Fibroblast of the aortic adventitia (primary cell): ENCODE measurements at places on chromosomes 2 and 18.
A peak's percentile ranks its signal among the peaks of the same experiment; 100 is the strongest.

DNA sequence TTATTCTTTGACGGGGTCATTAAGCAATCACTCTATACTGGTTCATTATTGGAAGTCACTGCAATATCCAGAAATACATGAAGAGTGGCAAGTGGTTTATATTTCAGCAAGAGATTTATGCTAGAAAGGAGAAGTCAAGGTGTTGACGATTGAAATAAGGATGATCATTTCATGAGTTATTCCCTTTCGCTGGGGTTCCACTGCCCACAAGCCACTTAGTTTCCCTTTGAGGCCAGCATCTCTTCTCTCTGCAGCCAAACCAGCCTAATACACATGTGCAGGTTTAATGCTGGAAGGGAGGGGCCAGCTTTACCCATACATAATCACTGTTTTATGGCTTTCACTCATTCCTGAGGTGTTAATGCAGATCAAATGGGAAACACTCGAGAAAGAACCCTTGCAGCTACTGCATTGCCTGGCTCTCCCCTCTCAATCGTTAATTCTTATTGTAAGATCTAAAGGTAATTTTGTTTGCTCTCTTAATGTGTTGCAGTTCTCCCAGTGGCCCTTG is 108.4 kb downstream of the MEIS1 start:
- DNase-seq: no peak

DNA sequence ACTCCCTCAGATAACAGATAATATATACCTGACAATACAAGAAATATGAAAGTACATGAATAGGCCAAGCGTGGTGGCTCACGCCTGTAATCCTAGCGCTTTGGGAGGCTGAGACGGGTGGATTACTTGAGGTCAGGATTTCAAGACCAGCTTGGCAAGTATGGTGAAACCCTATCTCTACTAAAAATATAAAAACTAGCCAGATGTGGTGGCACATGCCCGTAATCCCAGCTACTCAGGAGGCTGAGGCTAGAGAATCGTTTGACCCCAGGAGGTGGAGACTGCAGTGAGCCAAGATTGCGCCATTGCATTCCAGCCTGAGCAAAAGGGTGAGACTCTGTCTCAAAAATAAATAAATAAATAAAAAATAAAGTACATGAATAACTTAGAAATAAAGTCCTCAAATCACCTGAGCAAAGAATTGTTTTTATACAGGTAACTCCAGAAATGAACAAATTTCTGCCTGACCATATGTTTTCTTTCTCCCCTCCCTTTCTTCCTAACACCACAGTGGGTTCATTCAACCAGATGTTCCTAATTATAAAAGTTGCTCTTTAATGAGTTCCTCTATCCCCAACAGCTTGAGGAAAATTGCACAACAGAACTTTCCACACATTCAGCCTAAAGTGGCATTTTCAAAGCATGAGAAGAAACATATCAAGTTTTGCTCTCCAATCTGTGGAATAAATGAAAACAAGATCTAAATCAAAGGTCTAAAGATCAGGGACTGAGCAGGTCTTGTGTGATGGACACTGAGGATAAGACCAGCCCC is 33.6 kb upstream of the AP1S3 start:
- DNase-seq: no peak

GRCh38 chr2:74414881-74415761 is 6.3 kb downstream of the C2orf81 start:
- no peak for DNase-seq

DNA sequence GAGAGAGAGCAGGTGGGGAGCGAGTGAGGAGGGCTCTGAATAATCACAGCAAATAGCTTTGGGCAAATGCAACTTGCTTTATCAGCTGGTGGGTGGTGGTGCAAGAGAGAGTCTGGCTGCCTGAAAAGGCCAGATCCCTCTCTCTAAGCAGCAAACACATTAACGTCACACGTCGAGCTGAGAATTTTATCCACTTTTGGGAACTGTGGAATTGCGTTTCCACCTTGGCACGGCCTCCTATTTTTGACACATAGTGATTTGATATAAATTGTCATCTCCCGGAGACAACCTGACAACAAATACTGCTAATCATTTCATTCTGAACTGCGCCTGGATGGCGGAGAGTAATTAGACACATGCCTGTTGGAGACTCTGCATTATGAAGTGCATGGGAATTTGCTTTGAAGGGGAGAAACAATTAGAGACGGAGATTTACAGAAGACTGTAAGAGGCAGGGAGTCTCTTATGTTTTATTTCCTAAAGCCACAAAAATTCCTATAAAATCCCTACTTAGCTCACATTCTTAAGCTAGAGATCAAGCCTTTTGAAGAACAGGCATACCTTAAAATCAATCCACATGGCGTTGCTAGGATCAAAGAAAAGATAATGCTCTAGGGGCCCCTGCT is 634.1 kb downstream of the TDRD15 start:
- no peak for DNase-seq

- no peak for DNase-seq
These were observed 863 bp downstream of the CSRNP3 start for GRCh38 chr2:165470361-165470760.

- no peak for DNase-seq
These were observed 301.3 kb downstream of the EPHA4 start for GRCh38 chr2:221270806-221271205.

DNA sequence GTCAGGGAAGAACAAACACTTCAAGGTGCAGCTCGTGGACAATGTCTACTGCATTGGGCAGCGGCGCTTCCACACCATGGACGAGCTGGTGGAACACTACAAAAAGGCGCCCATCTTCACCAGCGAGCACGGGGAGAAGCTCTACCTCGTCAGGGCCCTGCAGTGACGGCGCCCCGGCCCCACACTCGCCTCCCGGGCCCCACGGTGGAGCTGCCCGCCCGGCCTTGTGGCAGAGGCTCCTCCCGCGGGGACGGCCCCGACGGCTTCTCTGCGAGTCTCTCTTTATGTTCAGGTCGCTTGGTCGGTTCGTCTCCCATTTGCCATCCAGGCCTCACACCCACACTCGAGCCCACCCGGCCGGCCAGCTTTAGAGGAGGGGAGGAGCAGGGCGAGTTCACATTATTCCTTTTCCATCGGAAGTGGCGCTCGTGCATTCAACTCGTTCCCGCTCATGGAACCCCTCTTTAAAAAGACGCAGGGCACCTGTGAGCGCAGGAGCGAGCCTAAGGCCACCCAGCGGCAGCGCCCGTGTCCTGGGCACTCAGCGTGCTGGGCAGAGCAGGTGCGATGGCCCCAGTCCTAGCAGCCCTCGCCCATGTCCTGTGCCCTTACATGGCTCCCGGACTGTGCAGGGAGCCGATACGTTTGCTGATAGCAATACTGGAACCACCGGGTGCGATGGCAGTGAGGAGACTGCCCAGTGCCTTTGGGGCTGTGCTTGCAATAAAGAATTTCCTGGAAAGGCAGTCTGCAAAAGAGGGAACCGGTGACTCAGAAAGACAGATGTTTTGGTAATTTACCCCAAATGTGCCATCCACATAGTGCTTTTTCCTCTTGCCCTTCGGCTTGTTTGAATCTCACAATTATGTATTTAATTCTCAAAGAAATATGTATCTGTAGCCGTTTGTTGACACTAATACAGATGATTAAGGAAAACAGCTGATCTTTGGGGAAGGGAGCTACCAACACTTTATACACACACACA is 148.6 kb downstream of the NCK2 start:
- no peak for DNase-seq

DNA sequence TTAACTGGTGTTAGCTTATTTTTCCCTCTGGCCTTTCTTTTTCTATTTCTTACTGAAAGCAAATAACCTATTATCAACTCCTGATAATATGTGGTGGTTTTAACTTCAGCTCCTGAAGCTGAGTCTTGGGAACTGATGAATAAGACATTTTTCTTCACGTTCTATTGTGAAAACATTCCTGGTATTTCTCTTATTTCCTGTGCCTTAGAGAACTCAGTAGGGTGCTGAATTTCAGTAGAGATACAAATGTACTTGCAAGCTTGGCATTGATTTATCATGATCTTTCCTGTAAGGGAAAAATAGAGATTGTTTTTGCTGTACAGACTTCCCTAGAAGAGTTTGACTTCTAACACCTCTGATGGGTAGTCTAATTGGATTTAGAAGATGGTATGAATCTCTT is 52.8 kb upstream of the DCC start:
- no peak for DNase-seq

DNA sequence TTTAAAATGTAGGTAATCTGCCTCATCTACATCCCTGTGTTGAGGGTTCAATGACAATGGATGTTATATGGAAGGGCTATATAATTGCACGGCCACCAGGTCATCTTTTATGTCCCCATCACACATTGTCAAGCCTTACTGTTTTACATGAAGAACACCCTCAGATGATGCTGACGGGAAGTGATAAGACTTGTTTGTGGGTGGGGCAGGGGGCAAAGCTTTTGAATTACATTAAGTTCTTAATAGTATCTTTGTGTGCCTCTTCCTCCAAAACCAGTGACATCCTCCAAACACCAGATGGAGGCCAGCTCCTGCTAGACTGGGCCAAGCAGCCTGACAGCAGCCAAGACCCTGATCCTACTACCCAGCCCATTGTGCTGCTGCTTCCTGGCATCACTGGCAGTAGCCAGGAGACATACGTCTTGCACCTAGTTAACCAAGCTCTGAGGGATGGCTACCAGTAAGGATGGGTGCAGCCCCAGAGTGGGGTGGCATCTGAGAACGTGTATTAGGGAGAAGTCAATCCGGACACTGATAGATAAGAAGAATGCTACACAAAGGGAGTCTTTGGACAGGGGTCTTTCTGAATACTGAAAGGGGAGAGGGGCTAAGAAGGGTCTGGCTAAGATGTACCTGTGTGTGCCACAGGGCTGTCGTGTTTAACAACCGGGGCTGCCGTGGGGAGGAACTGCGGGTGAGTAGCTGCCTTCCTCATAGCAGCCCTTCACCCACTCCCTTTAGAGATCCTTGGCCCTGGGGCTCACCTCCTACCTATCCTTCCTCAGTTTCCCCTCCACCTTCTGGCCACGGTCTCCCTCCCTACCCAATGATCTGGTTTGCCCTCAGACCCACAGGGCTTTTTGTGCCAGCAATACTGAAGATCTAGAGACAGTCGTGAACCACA is 5.3 kb downstream of the ABHD1 start:
- DNase-seq: no peak

GRCh38 chr2:188884517-188884916 is 89.7 kb upstream of the COL3A1 start:
- peak; percentile 56 for DNase-seq

- no peak for DNase-seq
These were observed at the start of gene MBP for GRCh38 chr18:77132369-77133050. MBP (minus strand) TSS chr18:77132783; CDS start chr18:77105261, 27,522 bp downstream.

DNA sequence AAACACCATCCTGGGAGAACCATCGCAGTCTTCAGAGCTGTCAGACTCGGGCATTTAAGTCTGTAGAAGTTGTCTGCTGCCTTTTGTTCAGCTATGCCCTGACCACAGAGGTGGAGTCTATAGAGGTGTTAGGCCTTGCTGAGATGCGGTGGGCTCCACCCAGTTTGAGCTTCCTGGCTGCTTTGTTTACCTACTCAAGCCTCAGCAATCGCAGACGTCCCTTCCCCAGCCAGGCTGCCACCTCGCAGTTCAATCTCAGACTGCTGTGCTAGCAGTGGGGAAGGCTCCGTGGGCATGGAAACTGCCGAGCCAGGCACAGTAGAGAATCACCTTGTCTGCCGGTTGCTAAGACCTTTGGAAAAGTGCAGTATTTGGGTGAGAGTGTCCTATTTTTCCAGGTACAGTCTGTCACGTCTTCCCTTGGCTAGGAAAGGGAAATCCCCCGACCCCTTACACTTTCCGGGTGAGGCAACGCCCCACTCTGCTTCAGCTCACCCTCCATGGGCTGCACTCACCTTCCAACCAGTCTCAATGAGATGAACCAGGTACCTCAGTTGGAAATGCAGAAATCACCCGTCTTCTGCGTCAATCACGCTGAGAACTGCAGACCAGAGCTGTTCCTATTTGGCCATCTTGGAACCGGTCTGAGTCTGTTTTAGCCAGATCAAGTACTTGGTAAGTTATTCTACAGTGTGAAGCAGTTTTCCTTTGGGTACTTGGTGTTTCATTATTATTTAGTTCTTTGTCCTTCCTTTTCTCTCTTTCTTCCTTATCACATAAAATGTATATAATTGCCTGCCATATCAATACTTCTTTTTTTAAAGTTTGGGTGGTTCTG is 71.5 kb downstream of the CDC42EP3 start:
- DNase-seq: no peak

GRCh38 chr2:113072584-113072983 is 4.8 kb downstream of the IL1F10 start:
- DNase-seq: no peak

- no peak for DNase-seq
These were observed 54.3 kb downstream of the THOC1 start for GRCh38 chr18:213505-213904.

DNA sequence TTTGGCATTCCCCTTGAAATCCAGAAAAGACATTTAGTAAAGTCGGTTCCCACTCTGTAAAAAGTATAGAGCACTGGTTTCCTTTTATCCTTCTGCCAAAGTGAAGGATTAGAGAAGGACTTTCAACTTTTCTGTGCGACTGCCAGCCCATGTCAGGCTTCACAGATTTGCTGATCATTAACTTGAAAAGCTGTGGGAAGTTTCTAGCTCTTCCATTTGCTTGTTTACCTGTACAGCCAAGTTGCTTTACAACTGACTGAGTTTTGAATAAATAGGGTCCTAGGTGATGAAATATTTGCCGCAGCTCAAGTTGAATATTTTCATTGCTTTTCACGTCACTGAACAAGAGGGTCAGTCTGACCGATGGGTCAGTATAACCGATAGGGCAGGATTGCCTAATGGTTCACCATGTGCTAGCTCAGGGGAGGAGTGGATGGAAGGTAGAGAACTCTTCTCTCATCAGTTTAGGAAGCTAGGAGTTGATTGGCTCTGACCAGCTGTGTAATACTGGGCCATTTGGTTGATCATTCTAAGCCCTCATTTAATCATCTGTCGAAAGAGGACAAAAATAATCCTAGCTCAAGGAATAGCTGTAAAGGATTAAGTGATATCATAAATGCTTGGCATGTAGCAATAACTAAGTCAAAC is 30.4 kb downstream of the UPP2 start:
- DNase-seq: no peak

- no peak for DNase-seq
These were observed 232.7 kb downstream of the METTL4 start for GRCh38 chr18:2338601-2339000.

DNA sequence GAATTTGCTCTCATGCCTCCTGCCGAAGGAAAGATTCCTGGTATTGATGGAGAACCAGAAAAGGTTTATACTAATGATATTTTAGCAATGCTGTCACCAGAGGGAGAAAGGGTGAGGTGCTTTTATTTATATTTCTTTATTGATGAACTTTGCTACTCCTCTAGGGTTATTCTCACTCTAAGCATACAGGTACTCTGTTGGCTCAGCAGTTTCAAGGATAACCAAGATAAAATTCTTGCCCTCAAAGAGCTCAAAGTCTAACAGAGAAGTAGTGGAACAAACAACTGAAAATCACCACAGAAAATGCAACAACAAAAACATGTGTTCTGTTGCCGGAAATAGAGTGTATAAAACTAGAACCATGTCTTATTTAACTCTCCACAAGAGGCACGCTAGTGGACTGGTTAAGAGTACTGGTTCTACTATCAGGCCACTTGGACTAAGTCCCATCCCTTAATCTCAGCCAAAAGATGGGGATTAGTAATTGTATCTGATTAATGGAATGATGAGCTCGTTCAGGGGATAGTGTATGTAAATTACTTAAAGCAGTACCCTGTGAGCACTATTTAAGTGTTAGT is 103.6 kb downstream of the DNAH6 start:
- DNase-seq: no peak
